ENCODE measurements at places on chromosomes 3 and 15.

DNA sequence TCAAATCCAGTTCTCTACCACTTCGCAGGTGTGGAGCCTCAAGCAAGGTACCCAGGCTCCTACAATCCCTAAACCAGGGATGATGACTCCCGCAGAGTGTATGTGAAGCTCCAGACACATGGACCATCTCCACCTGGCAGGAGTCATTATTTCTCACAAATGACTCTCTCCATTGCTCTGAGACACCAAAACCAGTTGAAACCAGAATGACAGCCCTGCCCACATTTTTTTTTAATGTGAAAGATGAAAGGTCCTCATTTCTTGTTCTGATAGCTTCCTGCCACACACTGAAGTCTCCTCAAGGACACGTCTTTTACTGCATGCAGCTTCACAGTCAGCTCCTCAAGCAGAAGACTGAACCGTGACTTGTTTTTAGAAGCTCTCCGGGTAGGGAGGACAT, 61.4 kb upstream of the ZBTB38 start:
- no peak for DNase-seq

DNA sequence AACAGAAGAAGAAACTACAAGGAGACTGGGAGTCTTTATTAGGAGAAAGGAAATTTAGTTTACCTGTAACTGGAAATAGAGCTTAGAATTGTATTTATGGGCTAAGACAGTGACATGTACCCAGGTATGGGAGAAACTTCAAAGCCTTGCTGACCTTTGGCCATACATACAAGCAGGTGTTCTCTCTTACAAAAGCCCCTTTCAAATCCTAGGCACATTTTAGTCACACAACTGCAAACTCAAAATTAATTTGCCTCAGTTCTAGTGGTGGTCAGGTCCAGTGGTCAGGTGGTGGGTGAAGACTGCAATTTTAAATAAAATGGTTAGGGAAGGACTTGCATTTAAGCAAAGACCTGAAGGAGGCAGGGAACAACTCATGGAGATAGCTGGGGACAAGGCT, 30.4 kb downstream of the GATM start:
- DNase-seq = no peak

- DNase-seq = no peak
Observed at GRCh38 chr15:99126131-99126588, 21.3 kb downstream of the SYNM start.

- DNase-seq = no peak
Observed at GRCh38 chr15:60374628-60375081, 23.1 kb downstream of the ANXA2 start.

DNA sequence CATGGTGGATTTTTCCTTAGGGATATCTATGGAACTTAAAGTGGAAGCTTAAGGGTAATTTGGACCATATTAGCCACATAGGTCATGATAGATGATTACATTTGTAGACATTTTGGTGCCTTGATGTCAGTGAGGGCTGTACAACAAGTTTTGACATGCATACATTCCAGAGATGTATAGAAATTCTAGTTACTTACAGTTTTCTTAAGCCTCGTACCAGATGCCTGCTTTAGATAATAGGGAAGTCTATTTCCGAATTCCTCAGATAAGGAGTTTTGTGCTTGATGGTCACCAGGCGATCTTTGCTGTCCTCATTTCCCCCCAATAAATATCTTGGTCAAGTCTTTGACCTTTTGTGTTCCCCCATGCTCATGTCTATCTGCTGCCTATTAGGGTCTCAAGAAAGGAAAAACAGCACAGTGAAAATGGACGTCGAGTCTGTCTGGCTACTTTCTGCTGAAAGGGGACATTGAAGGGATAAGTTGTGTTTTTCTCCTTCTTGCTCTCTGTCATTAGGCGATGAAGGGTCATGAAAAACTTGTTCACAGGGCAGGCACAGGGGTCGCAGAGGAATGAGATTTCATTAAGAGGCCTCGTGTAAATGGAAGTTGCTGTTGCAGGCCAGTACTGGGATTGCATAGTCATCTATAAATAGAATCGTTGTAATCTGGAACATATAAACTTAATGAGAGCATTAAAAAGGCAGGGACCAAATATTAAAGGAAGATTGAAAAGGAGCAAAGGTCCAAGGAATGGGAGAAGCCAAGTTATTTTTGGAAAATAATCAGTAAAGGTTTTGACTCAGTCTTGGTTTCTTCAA, 20.0 kb upstream of the SENP7 start:
- DNase-seq = no peak

DNA sequence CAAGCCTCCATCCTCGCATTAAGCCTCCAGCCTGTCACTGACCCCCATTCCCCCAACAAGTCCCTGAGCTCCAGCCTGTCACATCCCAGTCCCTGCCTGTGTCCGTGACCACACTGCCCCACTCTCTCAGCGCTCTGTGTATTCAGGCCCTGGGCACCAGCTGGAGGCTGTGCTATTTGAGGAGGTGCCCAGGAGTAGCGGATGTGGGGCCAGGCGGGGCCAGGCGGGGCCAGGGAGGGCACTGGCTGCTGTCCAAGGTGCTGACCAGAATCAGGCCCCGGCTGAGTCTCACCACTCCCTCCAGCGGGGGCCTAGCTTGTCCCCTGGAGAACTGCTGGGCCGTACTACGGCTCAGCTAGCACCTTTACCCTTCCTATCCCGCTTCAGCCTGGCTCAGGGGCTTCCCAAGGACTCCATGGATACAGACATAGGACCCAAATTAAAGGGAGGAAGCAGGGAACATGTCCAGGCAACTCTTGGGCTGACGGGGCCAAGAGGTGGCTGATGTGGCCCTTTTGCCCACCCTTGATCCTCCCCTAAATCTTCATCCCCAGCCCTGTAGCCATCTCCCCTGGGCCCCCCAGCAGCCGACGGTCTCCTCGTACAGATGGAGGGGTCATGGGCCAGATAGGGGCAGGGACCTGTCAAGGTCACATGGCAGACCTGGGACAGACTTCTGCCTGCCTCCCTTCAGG, 1.1 kb downstream of the HHATL start:
- peak; percentile 76 for DNase-seq

DNA sequence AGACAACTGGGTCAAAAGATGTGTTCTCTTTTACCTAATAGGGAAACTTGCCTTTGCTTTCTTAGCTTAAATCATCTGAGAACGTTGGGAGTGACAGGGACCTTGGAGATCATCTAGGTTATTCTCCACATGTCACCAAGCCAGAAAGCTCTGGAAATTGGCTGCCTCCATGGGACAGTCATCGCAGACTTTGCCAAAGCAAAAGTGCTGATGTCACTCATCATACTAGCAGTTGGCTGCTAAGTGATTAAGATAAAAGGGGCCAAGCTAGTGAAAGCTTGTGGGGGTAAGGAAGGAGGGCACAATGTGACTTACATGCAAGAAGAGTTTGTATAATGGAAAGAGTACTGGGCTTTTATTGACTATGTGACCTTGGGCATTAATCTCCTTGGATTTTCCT, 198.0 kb upstream of the PFN2 start:
- no peak for DNase-seq

DNA sequence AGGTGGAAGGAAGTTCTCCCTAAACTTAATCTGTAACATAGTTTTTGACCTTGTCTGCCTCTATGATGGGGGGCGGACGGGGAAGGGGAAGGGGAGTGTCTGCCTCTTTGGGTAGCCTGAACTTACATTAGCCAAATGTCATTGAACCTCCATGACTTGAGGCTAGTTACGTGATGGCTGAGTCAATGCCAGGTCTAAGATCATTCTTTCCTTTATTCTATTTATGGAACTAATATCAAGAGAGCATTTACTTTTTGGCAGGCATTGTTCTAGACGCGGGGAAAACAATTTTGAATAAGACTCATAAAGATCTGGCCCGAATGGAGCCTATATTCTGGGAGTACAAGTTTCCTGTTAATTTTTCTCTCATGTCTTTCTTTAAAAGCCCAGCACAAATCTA, 340.7 kb upstream of the C2CD4B start:
- no peak for DNase-seq

- DNase-seq = no peak
Observed at GRCh38 chr3:149495581-149496125, 21.2 kb downstream of the TM4SF4 start.
